WTC11 (cell line): ENCODE measurements at places on chromosomes 4 and X. TPM values are rescaled to one million over a fixed set of nuclear protein-coding genes. Genes with fewer than 3 reads are reported as not detected.

GRCh38 chr4:2621419-2621818 is 85.0 kb downstream of the FAM193A start:
- peak overlapping the region; percentile 33 for H3K27ac ChIP-seq
- no peak overlapping the region for H3K4me3 ChIP-seq
- H3K36me3 ChIP-seq = peaks cover 8% of the 10 kb centered on the region
- H3K27me3 ChIP-seq = no peaks in the 10 kb centered on the region
- DNase-seq = no peak

DNA sequence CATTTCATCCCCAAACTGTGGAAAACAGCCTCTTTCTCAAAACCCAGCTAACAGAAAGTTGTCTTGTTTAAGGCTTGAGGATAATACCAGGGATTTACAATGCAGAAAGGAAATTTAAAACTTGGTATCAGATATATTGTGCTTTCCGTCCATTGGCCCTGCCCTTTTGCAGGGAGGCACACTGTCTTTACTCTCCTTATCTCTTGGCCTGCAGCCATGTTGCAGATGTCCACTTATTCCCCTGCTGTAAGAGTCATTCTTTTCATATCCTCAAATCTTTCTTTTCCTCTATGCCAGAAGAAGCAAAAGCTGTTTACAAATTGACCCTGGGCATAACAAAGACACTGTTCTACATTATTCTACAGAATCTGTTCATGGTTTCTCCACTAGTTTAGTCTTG is 75.6 kb upstream of the DYNLT3 start:
- no peak for DNase-seq
- H3K36me3 ChIP-seq = no peaks in the 10 kb centered on the region; the same call in 1 of the 2 replicates
- no peaks in the 10 kb centered on the region for H3K4me1 ChIP-seq
- H3K4me3 ChIP-seq = no peak overlapping the region
- H3K27me3 ChIP-seq = no peaks in the 10 kb centered on the region

DNA sequence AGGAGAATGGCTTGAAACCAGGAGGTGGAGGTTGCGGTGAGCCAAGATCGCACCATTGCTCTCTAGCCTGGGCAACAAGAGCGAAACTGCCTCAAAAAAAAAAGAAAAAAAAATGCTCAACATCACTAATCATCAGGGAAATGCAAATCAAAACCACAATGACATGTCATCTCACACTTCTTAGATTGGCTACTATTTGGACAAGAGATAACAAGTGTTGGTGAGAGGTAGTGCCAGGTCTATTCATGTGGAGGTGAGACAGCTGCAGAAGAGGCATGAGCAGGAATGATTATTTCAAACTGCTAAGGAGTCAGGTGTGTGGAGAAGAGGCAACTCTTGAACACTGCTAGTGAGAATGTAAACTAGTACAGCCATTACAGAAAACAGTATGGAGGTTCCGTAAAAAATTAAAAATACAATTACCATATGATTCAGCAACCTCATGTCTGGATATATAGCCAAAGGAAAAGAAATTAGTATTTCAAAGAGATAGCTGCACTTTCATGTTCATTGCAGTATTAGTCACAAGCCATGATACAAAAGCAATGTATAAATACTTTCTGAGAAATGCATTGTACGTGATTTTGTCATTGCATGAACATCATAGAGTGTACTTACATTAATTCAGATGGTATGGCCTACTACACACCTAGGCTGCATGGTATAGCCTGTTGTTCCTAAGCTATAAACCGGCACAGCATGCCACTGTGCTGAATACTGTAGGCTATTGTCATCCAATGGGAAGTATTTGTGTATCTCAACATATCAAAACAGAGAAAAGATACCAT is 75.3 kb downstream of the TMEM144 start:
- H3K4me3 ChIP-seq = no peak overlapping the region
- H3K27me3 ChIP-seq = no peaks in the 10 kb centered on the region
- no peaks in the 10 kb centered on the region for H3K36me3 ChIP-seq
- no peak overlapping the region for H3K27ac ChIP-seq
- H3K4me1 ChIP-seq = peaks cover 20% of the 10 kb centered on the region
- no peak for DNase-seq

- H3K27me3 ChIP-seq = peaks cover 20% of the 10 kb centered on the region
- no peaks in the 10 kb centered on the region for H3K36me3 ChIP-seq
- H3K27ac ChIP-seq = no peak overlapping the region
- no peak overlapping the region; the same call in 1 of the 2 replicates for H3K4me3 ChIP-seq
- DNase-seq = no peak
- peaks cover 23% of the 10 kb centered on the region for H3K4me1 ChIP-seq
Observed at GRCh38 chrX:118493653-118494297, 1.8 kb upstream of the DOCK11 start.

GRCh38 chr4:173852775-173853174 is 322.7 kb upstream of the HAND2 start:
- H3K4me3 ChIP-seq = no peak overlapping the region
- H3K36me3 ChIP-seq = no peaks in the 10 kb centered on the region
- DNase-seq = no peak
- H3K27me3 ChIP-seq = no peaks in the 10 kb centered on the region
- H3K4me1 ChIP-seq = no peaks in the 10 kb centered on the region
- H3K27ac ChIP-seq = no peak overlapping the region

GRCh38 chrX:6917666-6918065 is 229.8 kb upstream of the STS start:
- H3K27ac ChIP-seq = peak overlapping the region; percentile 85
- H3K36me3 ChIP-seq = peaks cover 13% of the 10 kb centered on the region
- H3K27me3 ChIP-seq = no peaks in the 10 kb centered on the region
- no peak for DNase-seq

DNA sequence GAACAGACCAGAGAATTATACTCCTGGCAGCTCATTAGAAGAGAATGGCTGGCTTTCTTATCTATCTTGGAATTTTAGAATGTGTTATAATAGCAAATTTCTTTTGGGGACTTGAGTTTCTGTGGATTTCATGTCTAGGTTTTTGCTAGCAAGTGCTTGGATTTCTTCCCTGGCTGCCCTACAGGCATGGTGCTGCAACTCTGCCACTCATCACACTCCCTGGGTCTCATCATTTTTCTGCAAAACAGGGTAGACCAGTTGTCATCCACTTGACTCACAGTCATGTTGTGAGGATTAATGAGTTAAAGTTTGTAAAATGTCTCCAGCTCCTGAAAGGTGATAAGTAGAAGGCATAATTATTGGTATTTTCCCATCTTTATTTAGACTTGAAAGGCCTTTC is 60.7 kb upstream of the LCORL start:
- H3K27ac ChIP-seq = no peak overlapping the region
- no peak overlapping the region for H3K4me3 ChIP-seq
- peaks cover 37% of the 10 kb centered on the region for H3K27me3 ChIP-seq
- no peak for DNase-seq
- H3K36me3 ChIP-seq = 0 out of 2 replicates have a peak, but pooled peaks cover under 1% of the 10 kb centered on the region
- H3K4me1 ChIP-seq = no peaks in the 10 kb centered on the region

GRCh38 chrX:80751456-80751855 is 58.2 kb downstream of the BRWD3 start:
- H3K27ac ChIP-seq = no peak overlapping the region
- peaks cover 15% of the 10 kb centered on the region for H3K36me3 ChIP-seq
- H3K27me3 ChIP-seq = no peaks in the 10 kb centered on the region

- no peaks in the 10 kb centered on the region for H3K4me1 ChIP-seq
- no peaks in the 10 kb centered on the region for H3K36me3 ChIP-seq
- H3K4me3 ChIP-seq = no peak overlapping the region
- H3K27me3 ChIP-seq = no peaks in the 10 kb centered on the region; the same call in 1 of the 2 replicates
- no peak overlapping the region for H3K27ac ChIP-seq
- DNase-seq = no peak
Observed at GRCh38 chr4:21447301-21448054, 501.1 kb downstream of the KCNIP4 start.

DNA sequence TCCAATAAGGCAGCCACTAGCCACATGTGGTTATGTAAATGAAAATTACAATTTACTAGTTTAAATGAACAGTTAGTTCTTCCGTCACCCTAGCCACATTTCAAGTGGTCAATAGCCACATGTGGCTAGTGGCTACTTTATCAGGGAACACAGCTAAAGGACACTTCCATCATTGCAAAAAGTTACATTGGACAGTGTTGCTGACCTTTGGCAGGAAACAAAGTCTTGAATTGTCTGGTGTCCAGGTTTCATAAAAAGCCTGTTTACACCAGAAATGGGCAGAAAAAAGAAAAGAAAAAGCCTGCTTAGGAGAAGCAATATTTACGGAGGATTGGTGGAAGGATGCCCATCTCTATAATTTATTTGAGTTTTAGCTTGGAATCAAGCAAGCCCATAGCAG is 38.6 kb downstream of the RWDD4 start:
- H3K4me3 ChIP-seq = no peak overlapping the region
- no peaks in the 10 kb centered on the region for H3K36me3 ChIP-seq
- H3K27me3 ChIP-seq = no peaks in the 10 kb centered on the region; the same call in 1 of the 2 replicates
- no peak for DNase-seq
- H3K27ac ChIP-seq = no peak overlapping the region

Gene HSD17B13
- 0.07 to 0.25 TPM in 2 of 3 replicates, not detected in the other for total RNA-seq

Gene NLGN3
- total RNA-seq = 10.6 to 11.7 TPM (median 10.8 TPM) in 3 replicates

Gene MID2
- 3.1 to 6.4 TPM (median 3.3 TPM) in 3 replicates for total RNA-seq

Gene TLR6
- 0.11 to 0.25 TPM (median 0.11 TPM) in 3 replicates for total RNA-seq
